OCI-M1 (cell line): ENCODE measurements at places on chromosomes 2 and 18.

GRCh38 chr2:177568893-177569292 is 176.3 kb downstream of the AGPS start:
- no peak for DNase-seq

GRCh38 chr2:10844097-10844496 is 31.5 kb upstream of the PDIA6 start:
- DNase-seq, result no peak

- peak; percentile 75 for DNase-seq
Measured at GRCh38 chr2:11344956-11345677, 681 bp upstream of the ROCK2 start.

GRCh38 chr18:56869189-56869777 is 218.1 kb downstream of the WDR7 start:
- DNase-seq, result peak; percentile 77
